NCI-H1092 (cell line): ENCODE measurements at places on chromosomes 1 and 21.
A peak's percentile ranks its signal among the peaks of the same experiment; 100 is the strongest.

- no peak for DNase-seq
Observed at GRCh38 chr21:35036465-35037383, 12.4 kb downstream of the RUNX1 start.

GRCh38 chr1:22776035-22776613 lies 65.5 kb downstream of the EPHB2 start:
- DNase-seq, result no peak

DNA sequence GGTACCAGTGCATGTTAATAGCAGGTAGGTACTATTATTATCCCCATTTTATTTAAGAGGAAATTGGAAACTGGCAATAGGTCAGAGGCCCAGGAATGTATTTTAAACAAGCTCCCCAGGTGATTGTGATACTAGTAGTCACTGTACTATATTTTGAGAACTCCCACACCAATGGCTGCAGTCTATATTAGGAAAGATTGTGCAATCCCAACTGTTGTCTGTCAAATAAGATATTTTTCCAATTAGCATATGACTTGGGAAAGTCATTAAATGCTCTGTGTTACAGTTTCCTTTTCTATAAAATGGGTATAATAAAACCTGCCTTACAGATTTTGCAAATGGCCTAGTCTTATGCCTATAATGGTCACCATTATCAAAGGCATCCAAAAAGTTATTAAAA lies 94.2 kb upstream of the DMRTA2 start:
- no peak for DNase-seq

DNA sequence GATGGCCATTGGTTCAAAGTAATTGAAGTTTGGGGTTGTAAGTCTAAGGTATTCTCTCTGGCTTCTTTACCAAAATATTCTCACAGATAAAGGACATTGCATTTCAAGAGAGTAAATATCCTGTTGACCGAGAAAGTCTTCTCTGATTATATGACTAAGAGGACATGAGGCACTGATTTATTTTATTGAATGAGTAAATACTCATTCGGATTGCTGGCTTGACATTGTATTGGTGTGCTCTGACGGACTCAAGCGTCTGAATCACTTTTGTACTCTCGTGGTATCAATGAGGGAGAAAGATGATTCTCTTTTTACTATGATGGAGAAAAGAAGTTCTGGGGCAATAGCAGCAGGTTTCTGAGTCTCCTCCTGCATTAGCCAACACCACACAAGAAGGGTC lies 205.3 kb upstream of the RRP15 start:
- no peak for DNase-seq

GRCh38 chr1:209628618-209629299 lies 23.5 kb downstream of the LAMB3 start:
- no peak for DNase-seq

DNA sequence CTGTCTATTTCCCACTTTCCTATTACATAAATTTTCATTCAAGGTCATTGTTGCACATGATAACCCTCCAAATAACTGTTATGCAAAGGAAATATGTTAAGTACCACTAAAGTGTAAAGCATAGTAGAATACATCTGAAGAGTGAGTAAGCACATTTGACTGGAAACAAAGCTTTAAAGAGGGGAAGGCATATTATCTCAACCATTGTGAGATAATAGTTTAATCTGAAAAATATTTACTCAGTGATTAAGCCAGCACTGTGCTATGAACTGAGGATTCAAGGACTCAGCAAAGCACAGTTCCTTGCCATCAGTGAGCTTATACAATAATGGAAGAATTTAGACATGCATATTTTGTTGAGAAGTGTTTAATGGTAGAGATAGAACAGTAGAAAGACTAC lies 127.4 kb downstream of the HMCN1 start:
- DNase-seq, result no peak

- no peak for DNase-seq
Observed at GRCh38 chr1:8118031-8118451, 91.9 kb upstream of the ERRFI1 start.

DNA sequence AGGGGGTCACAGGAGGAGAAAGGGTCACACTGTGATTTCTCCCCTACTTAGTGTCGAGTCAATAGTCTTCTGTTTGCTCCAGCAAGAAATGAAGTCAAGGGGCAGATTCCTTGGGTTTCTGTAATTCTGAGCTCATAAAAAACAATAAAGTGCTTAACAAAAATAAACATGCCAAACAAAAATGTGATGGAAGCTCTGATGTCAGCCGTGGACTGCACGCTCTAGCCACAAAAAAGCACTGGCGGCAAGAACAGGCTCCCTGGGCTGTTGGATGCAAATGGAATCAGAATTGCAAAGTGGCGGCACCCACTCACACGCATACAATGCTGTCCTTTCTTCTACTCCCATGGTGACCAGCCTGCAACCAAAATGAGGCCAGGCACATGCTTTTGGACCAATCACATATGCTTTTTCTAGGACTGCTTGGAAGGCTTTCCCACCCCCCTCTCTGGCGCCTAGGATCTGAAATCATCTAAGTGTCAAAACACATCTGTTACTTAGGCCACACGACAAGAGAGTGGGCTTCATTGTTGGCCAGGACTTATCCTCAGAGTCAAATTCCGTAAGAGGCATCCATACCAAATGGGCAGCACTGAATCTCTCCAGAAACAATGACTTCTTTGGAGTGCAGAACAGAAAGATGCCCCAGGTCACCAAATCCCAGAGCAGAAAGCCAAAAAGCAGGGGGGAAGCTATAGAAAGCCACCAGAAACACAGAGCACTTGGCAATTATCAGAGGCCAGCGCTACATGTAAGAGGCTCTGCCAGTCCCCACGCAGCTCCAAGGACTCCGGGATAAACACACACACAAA lies 9.2 kb downstream of the C1orf198 start:
- no peak for DNase-seq

DNA sequence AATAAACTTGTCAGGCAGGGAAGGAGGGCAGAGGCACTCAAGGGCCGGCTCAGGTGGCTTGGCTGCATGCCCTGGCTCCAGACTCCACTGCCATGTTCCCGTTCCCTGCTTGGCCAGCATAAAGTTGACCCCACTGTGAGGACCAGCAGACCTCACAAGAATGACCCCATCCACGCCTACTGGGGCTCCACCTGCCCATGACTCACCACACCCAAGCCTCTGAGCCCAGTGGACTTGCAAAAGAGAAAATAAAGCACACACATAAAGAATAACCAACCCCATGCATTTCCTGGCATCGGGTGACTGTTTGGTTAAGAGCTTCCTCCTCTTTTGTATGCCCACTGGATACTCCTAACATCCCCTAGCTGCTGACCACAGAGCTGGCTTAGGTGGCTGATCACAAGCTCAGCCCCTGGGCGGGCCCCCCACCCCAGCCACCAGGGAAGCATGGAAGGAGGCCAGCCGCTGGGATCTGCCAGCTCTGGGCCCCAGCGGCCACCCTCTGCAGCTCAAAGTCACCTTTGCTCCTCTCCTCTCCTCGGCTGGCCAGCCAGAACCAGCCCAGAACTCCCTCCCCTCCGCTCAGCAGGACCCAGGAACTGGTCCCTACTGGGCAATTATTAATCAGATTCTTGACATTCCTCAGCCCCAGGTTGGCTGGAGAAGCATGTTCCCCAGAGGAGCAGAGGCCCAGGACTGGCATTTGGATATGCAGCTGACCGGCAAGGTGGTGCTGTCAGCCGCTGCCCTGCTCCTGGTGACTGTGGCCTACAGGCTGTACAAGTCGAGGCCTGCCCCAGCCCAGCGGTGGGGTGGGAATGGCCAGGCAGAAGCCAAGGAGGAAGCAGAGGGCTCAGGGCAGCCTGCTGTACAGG lies at the start of gene KLHDC7A:
Gene KLHDC7A, plus strand, starts transcription at position 616 of the 875 bp plus-strand sequence. Its CDS starts 52 bp downstream, at position 668.
- peak; percentile 53 for DNase-seq

DNA sequence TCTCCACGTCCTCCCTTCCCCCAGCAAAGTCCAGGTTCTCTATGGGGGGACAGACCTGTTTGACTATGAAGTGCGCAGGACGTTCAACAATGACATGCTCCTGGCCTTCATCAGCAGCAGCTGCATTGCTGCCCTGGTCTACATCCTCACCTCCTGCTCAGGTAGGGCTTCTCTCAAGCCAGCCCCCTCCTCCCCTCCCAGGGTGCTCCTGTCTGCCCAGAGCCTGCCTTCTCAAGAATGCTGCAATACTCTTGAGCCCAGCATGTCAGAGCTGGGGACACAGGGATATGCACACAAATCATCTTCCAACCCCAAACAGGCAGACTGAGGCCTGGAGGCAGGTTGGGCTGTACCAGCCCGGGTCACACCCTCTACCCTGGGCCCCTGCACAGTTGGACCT lies 35.4 kb downstream of the DISP3 start:
- DNase-seq, result no peak

GRCh38 chr1:33094971-33095604 lies 14.1 kb downstream of the AZIN2 start:
- DNase-seq, result peak; percentile 55

DNA sequence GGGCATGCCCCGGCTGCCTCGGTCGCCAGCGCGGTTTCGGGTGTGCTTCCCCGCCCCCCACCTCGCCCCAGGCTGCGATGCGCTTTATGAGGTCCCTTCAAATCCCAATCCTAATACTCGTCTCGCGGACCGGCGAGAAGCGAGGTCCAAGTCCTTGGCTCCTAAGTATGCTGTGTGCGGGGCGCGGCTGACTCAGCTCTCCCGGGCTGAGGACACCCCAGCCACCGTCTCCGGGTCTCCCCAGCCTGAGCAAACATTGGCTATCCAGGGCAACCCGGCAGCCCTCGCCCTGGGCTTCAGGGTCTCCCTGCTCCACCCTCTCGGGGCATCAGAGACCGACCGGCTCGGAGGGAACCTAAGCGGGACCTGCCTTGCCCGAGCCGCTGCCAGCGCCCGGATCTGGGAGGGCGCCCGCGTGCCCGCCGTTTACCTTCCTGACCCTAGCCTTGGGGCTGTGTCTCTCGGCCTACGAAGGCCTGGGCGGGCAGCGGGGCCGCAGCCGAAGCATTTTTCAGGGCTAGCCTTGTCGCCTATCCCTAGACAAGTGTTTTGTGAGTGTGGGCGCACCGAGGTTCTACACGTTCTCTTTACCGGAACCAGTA lies 1.2 kb downstream of the ITPKB start:
- no peak for DNase-seq

DNA sequence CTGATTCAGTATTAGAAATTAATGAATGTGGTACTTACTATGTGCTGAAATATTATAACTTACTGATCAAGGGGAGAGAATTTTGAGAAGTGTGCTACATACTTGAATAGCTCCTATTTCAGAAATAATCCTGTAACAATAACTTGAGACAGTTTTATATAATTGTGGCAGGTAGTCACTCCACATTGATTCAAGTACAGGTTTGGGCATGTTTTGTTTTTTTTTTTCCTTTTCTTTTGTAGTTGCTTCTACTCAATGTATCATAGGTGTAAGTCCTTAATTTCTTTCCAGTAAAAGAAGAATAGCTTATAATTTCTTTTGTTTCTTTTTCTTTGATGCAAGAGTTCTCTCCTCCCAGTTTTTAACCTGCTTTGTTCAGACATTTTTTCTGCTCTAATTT lies 86.1 kb upstream of the ADGRL2 start:
- no peak for DNase-seq

- no peak for DNase-seq
Observed at GRCh38 chr1:81428998-81429397, 371.7 kb upstream of the ADGRL2 start.

DNA sequence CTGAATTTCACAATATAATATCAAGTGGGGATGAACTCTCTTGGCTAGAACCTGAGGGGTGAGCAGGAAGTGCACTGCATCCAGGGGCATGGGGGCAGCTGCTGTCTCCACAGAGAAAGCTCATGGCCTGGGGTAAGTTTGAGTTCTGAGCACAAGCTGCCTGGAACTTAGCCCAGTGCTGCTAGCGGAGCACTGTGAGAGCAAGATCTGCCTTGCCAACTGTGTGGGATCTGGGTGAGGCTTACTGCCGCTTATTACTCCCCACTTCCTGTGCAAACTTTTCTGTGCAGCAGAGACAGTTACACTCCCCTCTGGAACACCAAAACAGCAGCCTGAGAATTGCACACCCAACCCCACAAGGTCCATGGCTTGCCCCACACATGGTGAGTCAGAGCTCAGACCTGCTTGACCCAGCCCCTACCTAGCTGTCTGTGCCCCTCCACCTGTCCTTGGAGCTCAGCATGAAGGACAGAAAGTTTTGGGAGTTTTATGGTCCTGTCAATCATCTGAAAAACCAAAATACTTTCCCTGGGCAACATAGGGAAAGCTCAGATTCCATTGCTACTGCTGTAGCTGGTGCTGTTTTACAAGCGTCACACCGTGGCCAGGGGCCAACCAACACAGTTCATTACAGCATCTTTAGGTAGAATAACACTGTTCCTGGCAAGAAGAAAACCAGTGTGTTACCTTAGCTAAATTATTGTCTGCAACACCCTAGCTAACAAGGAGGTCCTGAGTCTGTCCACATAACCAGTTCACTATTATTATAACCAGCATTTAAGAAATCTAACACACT lies 762.1 kb upstream of the NEGR1 start:
- DNase-seq, result no peak

DNA sequence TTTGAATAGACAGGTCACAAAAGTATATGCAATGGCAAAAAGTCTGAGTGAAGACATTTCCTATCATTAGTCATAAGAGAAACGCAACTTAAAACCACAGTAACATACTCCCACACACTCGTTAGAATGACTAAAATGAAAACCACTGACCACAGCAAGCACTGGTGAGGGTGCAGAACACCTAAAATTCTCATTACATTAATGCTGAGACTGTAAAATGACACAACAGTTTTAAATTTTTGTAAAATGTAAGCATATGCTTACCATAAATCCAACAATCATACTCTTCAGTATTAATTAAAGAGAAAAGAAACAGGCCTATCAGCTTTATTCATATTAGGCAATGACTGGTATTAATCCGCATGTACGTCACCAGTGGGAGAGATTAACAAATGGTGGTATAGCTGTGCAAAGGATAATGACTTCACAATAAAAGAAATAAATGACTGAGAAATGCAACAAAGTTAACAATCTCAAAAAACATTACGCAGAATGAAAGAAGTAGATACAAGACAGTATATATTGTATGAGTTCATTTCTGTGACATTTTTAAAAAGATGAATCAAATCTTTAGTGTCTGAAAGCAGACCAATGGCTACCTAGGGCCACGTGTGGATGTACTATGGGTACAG lies 253.5 kb downstream of the AKT3 start:
- no peak for DNase-seq

GRCh38 chr1:201774224-201774982 lies 54.6 kb upstream of the IPO9 start:
- no peak for DNase-seq

DNA sequence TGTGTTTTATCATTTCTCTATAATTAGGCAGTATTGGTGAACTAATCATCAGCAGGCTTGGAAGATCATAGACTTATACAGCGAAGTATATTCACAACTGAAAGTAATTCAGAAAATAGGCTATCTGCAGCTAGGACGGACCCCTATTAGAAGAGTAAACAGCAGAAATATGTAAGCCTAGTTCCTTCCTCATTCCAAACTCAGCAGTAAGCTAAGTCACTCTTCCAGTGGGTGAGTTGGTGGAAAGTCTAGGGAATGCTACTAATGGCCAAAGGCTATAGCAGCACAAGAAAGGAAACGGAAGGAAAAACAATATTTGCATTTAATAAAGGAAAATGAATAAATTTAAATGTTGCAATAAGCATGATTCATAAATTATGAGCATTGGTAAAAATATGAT lies 918.1 kb upstream of the TMPRSS15 start:
- DNase-seq, result no peak
